Activated CD8-positive, alpha-beta T cell treated with anti-CD3 and anti-CD28 coated beads, Interleukin-2, amount 10 ng/mL, durations not matched to agents 7 days and 5 days (primary cell): ENCODE measurements at places on chromosomes 5 and 9.

GRCh38 chr9:134922932-134923240 lies 5.2 kb upstream of the FCN1 start:
- DNase-seq = no peak

DNA sequence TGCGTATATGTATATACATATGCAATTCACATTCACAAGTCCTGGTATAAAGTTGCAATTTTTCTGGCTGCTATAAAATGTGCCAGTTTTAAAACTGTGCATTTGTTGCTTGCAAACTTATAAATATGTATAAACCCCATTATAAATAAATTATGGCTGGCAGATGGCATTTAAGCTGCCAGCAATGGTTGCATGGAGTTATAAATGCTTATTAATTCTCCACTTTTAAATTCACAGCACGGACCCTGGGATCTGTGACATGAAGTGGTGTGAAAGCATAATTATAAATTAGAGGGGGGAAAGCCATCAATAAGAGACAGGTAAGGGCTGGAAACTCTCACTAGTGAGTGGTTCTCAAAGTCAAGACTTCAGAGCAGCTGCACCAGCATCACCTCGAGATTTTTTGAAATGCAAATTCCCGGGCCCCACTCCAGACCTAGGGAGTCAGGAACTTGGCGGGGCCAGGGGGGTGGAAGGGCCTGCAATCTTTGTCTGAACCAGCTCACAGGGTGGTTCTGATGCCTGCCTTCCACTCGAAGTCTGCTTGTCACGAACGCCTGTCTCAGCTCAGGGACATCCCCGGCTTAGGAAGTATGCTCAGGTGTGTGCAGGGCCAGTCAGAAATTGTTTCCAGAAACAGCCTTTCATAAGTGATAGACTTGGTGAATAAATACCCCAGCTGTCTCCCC lies 16.9 kb downstream of the S1PR3 start:
- DNase-seq = peak; percentile 4

DNA sequence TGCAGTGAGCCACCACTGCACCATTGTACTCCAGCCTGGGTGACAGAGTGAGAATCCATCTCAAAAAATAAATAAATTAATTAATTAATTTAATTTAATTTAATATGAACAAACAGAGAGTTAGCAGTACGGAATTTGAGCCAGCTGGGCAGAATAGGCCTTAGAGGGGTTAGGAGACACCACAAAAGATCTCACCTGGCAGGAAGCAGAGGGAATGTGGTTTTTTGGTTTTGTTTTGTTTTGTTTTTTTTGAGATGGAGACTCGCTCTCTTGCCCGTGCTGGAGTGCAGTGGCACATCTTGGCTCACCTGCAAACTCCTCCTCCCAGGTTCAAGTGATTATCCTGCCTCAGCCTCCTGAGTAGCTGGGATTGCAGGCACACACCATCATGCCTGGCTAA lies 31.8 kb upstream of the PWWP2A start:
- no peak for DNase-seq

DNA sequence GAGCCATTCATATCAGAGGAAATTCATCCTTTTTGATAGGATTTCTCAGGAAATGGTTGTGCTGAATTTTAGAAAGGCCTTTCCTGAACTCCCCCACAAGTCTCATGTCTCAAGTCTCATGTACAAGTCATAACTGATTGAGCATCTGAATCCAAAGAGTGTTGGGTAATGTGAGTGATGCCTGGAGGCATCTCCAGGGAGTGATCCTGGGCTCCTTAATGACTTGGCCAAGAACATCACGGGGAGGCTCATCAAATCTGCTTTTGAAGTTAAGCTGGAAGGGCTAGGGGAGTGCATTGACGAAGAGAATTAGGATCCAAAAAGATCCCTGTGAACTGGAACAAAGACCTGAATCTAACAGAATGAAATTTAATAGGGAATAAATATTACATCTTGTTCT lies 79.2 kb downstream of the MAST4 start:
- no peak for DNase-seq

- DNase-seq = peak; percentile 58
These were observed 11.8 kb upstream of the EXOC3 start for GRCh38 chr5:431001-431710.

DNA sequence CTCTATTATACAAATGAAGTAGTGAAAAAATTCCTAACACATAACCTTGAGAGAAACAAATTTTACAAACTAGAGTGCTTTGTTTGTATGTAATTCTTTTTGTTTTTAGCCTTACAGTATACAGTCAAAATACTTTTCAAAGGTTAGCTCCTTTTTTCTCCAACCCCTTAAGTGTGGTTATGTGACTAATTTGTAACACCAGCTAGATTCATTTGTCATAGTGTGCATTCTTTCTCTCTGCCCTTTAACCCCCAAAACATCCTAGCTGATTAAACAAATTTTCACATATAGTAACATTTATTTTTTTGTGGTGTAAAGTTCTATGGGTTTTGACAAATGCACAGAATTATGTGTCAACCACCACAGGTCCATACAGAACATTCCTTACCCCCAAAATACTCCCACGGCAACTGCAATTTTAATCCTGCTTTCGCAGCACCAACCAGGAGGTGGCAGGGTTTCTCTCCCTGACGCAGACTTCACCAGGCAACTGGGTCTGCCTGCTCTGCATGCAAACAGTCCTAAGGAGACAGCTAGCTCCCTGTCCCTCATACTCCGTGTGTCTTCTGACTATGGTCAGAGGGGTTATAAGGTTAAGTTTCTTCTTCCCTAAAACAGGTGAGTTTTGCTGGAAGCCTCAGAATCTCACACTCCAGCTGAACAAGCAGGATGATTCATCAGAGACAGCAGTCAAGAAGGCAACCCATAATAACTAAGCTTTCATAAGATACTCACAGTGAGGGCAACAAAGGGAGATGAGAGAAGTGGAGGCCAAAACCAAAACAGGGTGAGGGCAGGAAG lies 44.5 kb upstream of the NR5A1 start:
- peak; percentile 47 for DNase-seq

DNA sequence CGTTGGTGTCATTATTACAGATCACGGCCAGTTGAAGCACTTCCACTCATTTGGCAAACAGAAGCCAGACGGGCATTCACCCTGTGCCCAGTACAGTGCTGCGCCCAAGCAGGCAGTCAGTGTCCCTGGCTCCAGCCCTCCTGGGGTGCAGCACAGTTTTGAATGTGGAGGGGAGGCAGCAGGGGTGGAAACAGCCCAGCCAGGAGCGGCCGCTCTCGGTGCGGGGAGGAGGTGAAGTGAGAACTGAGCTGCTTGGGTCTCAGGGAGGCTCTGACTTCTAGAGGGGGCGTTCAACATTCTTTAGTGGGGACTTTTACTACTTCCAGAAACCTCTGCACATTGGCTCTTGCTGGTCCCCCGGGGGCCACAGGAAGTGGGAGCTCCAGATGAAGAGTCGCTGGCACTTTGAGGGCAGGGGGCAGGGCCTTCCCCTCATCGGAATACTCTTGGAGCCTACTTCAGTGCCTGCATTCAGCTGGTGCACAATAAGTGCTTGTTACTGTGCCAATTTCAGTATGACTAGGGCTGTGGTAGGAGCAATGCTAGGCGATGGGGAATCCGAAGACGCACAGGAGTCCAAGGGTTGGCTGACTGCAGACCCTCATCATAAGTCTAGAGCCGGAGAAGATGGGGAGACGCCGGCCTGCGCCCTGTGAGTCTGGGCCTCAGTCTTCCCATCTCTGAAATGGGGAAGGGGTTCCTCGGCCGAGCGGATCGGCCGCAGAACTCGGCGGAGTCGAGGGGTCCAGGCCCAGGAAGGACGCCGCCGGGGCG lies 492 bp upstream of the NEK6 start:
- DNase-seq = no peak

- DNase-seq = no peak
These were observed 54.6 kb upstream of the RXRA start for GRCh38 chr9:134271338-134272301.

GRCh38 chr5:7877851-7878250 lies 8.9 kb downstream of the MTRR start:
- DNase-seq = no peak

DNA sequence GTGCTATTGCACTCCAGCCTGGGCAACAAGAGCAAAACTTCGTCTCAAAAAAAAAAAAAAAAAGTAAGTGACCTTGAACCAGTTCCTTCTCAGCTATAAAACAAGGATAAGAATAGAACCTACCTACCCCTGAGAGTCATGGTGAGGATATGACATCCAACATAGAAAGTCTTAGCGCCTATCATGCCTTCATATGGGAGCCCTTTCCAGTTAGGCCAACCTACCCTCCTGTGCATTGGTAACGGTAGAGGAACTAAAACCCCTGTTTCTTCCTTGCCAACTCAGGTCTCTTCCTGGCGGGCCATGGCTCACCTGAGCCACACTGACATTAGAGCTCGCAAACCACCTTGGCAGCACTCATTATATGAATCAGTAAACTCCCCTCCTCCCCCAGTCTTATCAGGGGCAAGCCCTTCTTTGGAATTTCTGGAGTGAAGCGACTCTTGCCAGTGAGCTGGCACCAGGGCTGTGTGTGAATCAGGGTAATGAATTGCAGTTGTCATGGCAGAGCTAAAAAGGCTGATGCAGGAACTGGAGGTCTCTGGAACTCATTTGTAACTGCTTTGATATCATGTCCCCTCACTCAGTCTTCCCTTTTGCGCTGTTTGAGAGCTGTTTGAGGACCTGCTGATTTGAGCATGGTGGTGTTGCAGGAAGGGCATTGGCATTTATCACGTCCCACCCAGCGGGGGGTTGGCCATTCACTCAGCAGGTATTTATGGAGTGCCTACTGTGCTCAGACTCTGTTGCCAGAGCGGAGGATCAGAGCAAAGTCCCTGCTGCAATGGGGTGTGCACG lies 10.3 kb downstream of the WWC1 start:
- DNase-seq = no peak

DNA sequence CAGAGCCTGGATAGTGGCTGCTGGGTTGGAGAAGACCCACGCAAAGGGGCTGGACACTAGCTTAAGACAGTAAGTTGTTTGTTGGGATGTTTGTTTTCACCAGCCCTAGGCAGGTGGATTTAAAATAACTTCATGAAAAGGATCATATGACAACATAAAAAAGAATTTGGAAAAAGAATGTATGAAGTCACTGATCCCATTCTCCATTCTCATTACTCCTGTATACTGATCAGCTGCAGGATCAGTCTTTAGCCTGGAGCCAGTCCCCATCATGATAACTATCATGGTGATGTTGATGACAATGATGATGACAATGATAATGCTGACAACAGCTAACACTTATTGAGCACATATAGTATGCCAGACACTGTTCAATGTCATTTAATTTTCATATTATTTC lies 92.1 kb upstream of the IFNE start:
- no peak for DNase-seq

DNA sequence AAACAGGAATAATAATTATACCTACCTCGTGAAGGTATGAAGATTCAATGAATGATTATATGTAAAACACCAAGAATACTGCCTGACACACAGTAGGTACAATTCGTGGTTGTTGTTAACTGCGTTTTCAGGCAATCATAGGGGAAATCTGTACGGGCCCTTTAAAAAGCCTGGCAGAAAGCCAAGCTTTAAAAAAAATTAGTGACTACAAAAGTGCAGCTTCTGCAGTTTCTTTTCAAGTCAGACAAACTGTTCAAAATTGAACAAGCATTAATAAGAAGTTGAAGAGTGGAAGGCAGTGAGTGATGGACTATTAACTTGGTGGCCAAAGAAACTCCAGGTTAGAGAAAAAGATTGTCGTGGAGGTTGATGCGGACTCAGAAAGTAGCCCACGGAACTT lies 85.9 kb upstream of the TRIO start:
- DNase-seq = no peak

DNA sequence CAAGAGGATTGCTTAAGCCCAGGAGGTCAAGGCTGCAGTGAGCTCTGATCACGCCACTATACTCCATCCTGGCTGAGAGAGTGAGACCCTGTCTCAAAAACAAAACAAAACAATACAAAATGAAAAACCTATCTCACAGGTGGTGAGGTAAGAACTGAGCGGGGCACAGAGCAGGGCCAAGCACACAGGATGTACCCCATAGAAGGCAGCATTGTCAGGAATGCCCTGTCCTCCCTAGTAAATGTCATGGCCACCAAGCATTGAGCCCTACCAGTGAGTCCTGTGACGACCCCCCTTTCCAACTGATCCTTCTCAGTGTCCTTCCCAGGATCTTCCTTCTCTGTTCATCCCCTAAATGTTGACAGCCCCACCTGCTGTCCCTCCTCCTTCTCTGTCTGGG lies 44.6 kb upstream of the ALDH1B1 start:
- DNase-seq = no peak

DNA sequence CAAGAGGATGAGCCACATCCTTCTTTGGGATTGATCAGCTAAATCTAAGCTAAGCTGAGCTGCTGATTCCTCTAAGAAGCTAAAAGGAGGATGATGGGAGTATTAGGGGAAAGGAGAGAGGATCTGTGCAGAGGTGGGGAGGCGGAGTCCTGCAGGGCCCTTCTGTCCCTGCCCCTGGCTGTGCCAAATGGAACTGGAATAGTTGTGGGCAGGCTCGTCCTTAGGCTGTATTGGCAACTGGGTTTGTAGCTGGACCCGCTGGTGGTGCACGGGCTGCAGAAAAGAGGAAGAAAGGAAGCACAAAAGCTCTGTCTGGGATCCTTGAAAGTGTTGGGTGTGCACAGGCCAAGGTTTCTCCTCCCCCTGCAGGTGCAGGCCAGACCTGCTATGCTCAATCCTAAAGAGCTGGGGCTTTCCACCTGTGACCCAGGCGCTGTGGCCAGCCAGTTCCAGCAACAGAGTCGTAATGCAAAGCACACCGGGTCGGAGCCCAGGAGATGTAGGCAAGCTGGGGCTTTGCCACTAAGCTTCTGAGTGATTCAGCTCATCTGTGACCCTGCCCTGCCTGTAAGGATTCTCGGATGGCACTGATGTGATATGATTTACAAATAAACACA lies 9.8 kb downstream of the CLTB start:
- no peak for DNase-seq

DNA sequence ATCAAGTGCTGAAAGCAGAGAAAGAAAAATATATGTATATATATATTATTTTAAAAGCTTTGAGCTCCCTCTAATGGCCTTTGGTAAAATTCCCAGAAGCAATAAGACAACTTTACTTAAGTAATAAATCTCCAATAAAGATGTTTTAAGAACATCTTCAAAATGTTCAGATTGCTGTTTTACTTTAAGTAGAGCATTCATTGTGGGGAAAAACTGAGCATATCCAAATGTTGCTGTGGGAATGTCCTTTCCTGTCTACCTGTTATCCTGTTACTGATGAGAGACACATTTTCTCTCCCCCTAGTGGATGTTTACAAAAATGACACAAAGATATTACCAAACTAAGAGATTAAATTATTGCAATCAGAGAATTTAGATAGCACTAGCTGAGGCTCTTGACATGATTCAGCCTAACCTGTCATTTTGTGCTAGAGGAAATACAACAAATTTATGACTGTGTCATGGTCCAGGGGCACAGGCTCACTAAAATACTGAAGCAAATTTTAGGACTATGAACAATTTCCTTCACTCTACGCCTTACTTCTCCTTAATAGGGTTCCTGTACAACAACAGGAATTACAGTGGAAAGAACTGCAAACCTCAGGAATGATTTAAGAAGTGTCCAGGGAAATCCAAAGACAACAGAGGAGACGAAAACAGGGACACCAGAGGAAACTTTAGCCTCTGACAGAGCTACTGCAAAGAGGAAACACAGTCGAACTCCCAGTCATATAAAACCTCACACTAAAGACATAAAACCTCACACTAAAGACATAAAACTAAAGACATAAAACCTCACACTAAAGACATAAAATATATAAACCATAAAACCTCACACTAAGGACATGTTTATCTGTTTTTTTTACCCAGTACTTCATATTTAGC lies 24.3 kb upstream of the PRRC1 start:
- DNase-seq = no peak
